Left cardiac atrium (tissue), 4 donors: ENCODE measurements at places on chromosomes 5 and 9. TPM values are rescaled to one million over a fixed set of nuclear protein-coding genes. Genes with fewer than 3 reads are reported as not detected.

Gene IFNK
- total RNA-seq = not detected

Gene ACTBL2
- not detected for total RNA-seq

Gene FABP6
- total RNA-seq = 0.68 TPM

Gene PCDHGA7
- total RNA-seq = 3.5 TPM

Gene ARAP3
- total RNA-seq = 10.1 TPM

Gene EMB
- total RNA-seq = 35.8 TPM

Gene UNC13B
- 23.0 TPM for total RNA-seq

Gene UNC5A
- 0.35 TPM for total RNA-seq

Gene LRRC26
- not detected for total RNA-seq

Gene COMMD10
- total RNA-seq = 27.8 TPM

Gene SPATA31C1
- not detected for total RNA-seq

Gene C5orf34
- 0.35 TPM for total RNA-seq

Gene GMCL2
- not detected for total RNA-seq

Gene PLAC8L1
- 0.62 TPM for total RNA-seq

Gene GABBR2
- not detected for total RNA-seq

Gene RXRA
- total RNA-seq = 67.7 TPM

Gene ZNF782
- total RNA-seq = 3.4 TPM

Gene PDE6A
- total RNA-seq = not detected

GRCh38 chr9:136670576-136671253 is 8.0 kb downstream of the EGFL7 start:
- no peak for DNase-seq

- no peak for DNase-seq
Observed at GRCh38 chr5:163548649-163549048, 43.2 kb downstream of the MAT2B start.

DNA sequence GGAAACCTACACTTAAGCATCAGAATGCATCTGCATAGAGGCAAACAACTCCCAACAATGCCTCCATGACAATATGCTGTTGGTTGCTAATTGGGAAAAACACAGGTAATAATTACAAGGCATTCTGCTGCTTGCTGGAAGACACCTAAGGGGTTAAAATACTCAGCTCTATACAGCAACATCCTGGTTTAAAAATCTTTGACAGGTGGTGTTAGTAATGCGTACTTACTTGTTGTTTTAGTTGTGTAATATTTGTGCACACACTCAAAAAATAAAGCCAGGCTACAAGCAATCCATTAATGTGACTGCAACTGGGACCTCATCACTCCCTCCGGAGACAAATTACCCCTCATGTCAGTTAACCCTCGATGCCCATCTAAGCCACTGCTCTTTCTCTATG is 126.3 kb upstream of the ELL2 start:
- no peak for DNase-seq

- no peak for DNase-seq
Observed at GRCh38 chr5:23385036-23385435, 122.4 kb upstream of the PRDM9 start.

GRCh38 chr9:11595756-11596155 is 983.0 kb upstream of the PTPRD start:
- no peak for DNase-seq

GRCh38 chr5:38695021-38695958 is 138.8 kb upstream of the LIFR start:
- DNase-seq = no peak

- DNase-seq = no peak
Observed at GRCh38 chr9:132241840-132242620, 80.2 kb downstream of the NTNG2 start.

GRCh38 chr5:93997562-93997961 is 256.2 kb upstream of the POU5F2 start:
- no peak for DNase-seq

GRCh38 chr9:131886826-131887225 is 146.9 kb upstream of the RAPGEF1 start:
- DNase-seq = no peak

DNA sequence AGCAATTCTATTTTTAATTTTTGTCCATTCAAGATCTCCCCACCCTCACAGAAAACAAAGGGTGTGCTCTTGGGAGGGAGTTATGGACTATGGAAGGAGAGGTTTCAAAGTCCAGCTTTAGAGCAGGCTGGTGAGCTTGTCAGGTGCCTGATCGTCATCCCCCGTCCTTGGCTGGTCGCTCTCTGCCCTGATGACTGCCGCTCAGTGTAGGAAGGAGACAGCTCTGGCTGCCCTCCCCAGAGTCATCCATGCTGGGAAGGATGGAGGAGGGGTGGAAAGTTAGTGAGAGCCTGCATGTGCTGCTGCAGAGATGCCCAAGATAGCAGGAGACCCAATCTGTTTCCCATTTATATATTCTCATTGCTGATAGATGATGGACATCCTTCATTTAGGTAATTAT is 96.6 kb downstream of the NLN start:
- DNase-seq = no peak

DNA sequence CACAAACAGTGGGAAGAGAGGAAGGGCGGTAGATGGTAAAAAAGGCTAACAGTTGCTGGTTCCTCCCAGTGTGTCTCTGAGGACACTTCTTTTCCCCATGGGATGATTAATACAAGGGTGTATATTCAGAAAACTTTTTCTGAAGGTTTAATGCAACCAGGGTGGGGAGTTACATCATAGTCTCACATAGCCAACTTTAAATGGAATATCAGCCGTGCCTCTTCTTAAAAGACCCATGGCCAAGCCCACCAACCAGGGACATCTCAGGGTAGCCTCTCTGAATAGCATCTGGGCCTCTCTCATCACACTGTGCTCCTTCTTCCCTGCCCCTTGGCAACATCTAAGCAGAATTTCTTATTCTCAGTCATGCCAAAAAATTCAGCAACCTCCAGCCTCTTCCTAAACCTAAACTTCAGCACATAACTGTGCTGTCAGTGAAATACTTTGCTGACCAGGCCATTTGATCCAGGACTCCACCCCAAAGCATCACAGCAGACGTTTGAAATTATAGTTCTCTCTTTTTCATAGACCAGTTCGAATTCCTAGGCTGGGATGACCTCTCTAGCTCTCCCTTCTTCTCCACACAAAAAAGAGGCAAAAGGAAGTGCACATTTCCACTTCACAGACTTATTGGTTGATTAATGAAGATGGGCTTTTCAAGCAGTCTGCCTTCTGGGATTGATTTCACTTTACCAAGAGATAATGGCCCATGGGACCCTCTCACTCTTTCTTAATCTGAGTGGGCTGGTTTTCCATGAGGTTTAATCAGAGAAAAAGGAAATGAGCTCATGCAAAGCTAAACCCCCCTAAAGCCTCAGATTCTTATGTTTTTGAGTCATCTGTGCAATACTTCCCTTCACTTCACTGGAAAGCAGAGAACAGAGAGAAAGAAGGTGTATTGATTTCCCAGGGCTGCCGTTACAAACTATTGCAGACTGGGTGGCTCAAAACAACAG is 85.1 kb upstream of the RAI14 start:
- no peak for DNase-seq

DNA sequence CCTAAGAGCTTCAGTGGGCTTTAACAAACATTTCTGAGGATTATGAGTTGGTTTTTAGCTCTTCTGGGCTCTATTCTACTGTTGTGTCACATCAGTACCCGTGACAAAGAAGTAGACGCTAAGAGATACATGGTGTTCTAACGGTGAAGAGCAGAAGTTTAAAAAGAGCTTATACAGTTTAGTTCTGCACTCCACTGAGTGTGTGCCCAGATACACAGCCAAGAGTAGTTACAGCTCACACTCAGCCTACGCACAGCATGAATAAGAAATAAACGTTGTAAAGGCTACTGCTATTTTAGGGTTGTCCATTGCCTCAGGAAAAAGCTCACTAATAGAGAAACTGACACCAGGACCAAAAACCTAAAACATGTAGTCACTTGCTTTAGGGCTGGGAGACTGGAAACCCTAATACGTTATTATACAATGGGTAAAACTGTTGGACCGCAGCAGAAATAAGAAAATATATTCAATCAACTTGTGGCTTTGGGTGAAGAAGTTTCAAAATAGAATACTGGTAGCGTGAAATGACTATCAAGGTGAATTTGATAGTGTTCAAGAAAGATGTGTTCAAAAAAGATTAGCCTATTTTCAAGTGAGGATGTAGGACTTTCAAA is 34.7 kb downstream of the PSIP1 start:
- no peak for DNase-seq

DNA sequence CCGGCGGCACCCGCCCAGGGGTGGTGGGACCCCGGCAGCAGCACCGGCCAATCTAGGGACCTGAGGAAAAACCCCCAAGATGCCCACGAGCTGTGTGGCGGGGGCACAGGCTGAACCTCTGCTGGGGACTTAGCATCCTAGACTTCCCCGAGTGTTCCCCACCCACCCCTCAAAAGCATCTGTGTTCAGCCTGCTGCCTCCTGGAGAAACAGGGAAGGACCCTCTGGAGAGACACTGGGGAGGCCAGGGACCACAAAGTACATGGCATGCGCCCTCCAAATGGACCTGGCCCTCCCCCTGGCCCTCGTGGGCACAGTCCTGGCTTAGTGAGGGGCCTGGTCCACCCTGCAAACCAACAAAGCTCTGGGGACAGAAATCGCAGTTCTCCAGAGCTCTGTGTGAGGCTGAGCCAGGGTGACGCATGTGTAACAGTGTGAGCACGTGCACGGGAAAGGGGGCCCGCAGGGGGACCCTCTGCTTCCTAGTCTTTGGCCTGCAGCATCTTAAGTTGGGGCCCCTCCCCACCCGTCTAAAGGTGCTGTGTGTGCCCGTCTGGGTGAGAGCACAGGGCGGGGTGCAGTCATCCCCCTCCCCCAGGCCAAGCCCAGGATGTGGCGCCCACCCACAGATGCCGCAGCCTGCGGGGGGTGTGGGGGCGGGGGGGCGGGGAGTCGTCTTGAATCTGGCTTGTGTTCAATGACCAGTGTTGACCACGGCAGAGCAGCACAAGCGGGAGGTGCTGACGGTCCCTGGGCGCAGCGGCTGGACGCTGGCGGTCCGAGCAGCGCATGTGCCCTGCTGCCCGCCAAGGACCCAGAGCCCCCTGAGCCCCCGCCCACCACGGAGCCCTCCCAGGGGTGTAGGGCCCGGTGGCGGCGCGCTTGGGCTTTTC is 672 bp upstream of the KCNT1 start:
- DNase-seq = no peak

- no peak for DNase-seq
Observed at GRCh38 chr9:99112750-99113413, 8.0 kb downstream of the TGFBR1 start.

DNA sequence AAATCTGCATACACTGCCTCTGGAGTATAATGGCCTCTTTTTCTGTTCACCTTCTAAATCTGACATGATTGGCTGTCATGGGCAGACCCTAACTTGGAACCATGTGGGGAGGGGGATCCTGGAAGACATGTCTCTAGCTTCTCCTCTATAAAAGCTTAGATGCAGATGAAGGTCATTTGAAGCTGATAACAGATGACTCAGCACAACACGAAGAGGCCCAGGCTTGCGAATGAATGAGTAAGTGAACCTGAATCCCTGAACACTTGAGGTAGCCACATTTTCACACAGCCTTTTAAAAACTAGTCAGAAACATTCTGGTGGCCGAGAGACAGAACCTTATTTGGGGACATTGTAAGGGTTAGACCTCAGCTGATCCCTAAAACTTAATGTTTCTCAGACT is 282.6 kb downstream of the ELAVL2 start:
- DNase-seq = no peak

DNA sequence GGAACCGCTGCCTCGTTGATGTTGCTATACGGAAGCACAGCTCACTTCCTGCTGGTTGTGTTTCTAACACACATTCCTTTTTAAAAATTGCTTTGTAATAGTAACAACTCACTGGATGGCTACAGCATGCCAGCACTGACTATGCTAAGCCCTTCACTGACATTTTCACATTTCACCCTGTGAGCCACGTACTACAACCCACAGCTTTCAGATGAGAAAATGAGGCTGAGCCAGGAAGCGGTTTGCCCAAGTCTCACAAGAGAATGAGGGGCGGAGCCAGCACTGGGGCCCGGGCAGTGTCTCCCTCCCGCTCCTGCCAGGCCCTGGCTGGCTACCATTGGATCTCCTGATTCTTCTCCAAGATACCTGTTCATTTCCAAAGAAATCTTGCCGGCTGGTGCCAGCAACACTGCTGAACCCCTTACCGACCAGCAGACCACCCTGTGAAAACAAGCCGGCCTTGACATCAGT is 38.3 kb downstream of the FAM78A start:
- DNase-seq = peak; percentile 83

GRCh38 chr5:180436936-180437335 is 57.2 kb upstream of the CNOT6 start:
- DNase-seq = no peak

- DNase-seq = no peak
Observed at GRCh38 chr5:81972492-81972783, 615 bp downstream of the ATG10 start.

GRCh38 chr5:91244380-91245073 is 138.6 kb downstream of the ARRDC3 start:
- no peak for DNase-seq

GRCh38 chr9:124135813-124136365 is 121.9 kb upstream of the NEK6 start:
- DNase-seq = no peak

GRCh38 chr5:10663489-10664179 is 97.4 kb downstream of the DAP start:
- no peak for DNase-seq
